ENCODE measurements at places on chromosomes 7 and 10.

GRCh38 chr10:72340510-72341261, 14.0 kb downstream of the DNAJB12 start:
- peak; percentile 66 for DNase-seq

DNA sequence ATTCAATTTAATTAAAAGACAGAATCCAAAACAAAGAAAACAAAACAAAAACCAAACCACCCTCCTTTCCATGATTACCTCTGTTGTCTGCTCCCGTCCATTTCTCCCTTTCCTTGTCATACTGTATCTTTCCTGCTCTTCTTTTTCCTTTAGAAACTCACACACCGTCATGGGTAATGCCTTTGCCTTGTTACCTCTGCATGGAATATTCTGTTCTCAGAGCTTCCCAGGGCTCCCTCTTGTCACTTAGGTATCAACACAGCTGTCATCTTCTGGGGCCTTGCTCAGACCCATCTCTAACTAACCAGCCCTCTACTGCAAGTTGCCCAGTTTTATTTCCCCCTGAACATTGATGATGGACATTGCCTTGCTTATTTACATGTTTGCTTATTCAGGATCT, 30.2 kb upstream of the GIMAP8 start:
- no peak for DNase-seq

DNA sequence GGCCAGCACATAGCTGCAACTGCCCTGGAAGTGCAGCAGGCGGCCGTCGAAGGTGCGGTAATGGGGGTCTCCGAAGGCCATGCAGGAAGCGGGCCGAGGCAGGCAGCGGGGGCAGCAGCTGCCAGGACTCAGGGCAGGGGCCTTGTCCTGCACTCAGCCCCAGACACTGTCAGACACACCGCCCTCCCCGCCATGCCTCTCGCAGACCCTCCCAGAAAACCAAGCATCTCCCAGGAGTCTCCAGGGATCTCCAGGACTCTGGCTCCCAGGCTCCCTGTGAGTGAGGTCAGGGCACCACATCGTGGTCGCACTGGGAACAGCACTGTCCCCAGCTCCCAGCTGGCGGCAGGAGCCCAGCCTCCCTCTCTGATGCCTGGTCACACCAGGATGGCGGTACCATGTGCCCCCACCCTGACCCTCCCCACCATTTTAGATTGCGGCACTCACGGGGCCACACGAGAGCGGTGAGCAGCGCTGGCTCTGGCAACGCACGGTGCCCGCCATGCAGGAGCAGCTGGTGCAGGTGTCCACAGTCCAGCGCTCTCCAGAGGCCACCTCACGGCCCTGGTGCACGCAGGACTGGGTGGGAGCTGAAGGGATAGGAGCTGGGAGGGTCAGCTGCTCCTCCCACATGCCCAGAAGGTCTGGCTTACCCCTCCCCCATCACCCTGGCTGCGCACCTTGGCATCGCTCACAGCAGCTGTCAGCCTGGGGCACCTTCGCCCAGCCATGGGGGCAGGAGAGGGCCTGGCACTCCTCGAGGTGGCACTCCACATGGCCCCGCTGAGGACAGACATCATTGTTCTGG, 17.5 kb downstream of the ATP6V1F start:
- DNase-seq, result no peak

GRCh38 chr10:124742413-124743190, 1.6 kb downstream of the FAM53B start:
- no peak for DNase-seq

- no peak for DNase-seq
Measured at GRCh38 chr10:87775766-87776165, 42.3 kb downstream of the ATAD1 start.

DNA sequence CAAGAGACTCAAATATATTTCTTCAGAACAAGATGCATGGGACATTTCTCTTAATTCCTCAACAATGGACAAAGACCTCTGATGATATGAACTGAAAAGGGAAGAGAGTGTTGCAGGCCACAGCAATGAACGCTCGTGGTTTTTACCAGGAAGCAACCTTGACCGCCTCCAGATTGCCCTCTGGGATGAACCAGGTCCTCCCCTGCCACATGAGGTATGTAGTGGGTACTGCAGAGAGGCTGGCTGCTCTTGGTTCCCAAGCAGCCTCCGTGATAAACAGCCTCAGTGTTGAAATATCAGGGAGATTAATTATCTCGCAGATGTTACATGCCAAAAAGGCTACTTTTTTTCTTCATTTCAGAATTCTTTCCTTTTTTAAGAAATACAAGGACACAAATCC, 338.8 kb downstream of the ELMO1 start:
- DNase-seq, result no peak

DNA sequence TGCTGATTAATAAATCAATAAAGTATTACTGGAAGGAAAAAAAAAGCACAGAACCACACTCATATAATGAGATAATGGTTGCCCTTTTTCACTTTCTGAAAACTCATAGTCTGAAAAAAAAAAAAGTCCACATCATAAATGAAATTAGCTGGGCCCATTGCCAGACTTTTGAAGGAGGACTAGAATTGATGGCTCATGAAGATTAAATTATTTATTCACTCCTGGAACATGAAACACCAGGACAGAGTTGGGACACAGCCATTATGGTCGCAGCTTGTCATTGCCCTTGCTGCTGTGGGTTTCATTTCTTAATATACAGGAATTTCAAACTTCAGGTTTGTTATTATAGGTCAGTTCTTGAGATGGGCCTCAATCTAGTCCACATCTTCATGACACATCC, 91.9 kb downstream of the CNTNAP2 start:
- DNase-seq, result no peak

DNA sequence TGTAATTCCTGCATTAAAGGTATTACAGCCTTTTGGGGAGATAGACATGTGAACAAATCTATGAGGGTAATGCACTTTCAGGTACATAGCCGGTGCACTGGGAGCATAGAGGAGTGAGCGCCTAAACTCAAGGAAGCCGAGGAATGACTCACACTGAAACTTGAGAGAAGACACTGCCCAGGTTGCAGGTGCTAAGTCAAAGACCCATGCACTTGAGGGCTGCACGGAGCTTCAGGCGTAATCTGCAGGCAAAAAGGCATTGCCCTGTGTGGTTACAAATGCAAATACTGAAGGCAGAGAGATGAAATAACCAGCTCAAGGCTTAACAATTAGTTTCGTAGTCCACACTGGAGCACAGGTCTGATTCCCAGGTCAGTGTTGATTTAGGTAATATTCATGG, 51.0 kb upstream of the OSBPL3 start:
- no peak for DNase-seq

- peak; percentile 58 for DNase-seq
Measured at GRCh38 chr7:43758029-43758821, at the start of gene BLVRA. TSS of gene BLVRA (plus strand) at chr7:43758680. CDS start at chr7:43771159, 12,479 bp downstream.

DNA sequence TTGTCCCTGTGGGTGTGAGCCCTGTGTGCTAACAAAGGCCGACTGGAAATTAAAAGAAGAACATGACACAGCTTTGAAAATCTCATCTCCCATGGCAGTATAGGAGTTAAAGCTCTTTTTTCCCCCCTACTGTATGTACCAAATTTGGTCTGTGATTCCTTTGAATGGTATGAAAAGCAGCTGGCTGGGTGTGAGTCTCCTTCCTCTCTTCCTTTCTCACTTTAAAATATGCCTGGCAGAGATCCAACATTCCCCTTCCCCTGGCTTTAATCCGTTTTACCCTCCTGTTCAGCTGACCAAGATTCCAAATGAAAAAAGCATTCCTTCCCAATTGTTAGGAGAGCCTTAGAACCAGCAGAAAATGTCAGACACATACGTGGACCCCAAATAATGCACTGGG, 225.0 kb upstream of the CELF2 start:
- no peak for DNase-seq

DNA sequence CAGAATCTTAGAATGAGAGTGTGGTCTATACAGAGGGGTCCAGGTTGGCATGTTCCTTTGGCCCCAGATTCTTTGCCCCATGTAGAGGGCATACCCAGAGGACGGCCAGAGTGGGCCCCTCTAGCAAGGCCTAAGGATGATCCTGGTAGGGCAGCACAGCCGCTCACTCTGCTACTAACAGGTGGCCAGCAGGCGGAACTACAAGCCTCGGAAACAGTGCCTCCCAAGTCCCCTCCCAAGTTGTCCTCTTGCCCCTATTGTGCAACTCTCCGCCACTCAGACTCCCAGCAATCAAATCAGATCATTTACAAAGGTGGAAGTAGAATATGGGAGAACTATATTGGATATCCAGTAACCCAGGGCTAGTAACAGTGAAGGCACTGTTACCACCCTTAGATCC, 107.4 kb downstream of the STRA8 start:
- DNase-seq, result no peak

DNA sequence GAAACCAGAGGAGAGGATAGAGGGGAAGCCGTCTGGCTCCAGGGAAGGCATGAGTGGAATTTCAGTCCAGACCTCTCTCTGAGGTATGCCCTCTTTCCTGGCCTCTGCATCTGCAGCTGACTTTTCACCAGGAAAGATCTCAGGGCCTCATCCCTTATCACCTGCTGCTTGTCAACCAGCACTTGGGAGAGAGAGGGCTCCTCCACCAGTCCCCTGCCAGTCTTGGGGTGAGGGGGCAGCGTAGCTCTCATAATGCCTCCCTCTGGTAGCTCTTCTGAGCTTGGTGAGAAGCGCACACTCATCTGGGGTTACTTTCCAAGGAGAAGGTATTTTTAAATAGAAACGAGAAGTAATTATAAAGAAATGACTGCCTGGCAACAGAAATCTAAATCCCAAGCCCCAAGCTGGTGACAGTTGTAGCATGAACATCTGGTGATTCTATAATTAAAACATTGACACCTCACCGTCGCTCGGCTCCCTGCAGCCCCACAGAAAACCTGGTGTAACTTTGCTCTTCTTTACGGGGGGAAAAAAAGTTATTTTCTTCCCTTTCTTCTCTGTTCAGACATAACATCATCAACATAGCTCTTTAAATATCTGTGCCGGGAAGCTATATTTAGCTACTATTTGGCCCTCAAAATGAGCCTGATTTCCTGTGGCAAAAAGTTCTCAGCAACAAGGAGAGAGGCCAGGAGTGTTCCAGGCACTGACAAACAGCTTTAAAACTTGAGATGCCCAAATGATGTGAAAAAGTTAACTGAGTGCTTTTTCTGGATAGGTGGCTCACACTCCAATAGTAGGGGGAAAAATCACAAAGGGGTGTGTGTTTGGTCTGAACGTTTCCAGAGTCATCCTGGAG, 26.9 kb downstream of the HIP1 start:
- DNase-seq, result no peak

GRCh38 chr7:11698384-11698871, 133.6 kb downstream of the THSD7A start:
- no peak for DNase-seq

- DNase-seq, result no peak
Measured at GRCh38 chr7:107043921-107044346, 571 bp upstream of the PRKAR2B start.

- no peak for DNase-seq
Measured at GRCh38 chr7:92767437-92767836, 68.9 kb downstream of the CDK6 start.

DNA sequence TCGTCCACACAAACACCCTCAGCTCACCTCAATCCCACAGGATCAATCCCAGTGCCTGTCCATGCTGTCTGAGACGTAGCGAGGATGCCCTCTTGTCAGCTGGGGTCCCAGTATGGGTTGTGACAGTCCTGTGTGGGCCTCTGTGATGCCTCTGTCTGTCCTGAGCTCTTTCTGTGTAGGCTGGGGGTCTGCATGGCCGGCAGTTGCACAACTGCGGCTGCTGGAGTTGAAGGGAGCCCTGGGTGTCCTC, 12.4 kb downstream of the ANTXRL start:
- no peak for DNase-seq

DNA sequence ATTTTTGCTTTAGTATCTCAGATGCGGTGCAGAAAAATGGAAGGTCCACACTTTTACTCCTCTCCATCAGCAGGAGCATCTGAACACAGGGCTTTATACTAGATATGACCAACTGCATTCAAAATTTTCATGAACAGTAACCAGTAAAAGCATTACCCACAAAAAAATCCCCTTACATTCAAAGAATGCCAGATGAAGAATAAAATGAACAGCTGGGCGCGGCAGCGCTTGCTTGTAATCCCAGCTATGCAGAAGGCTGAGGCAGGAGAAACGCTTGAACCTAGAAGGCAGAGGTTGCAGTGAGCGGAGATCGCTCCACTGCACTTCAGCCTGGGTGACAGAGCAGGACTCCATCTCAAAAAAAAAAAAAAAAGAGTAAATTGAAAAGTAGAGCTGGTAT, 3.1 kb downstream of the SAR1A start:
- DNase-seq, result no peak

DNA sequence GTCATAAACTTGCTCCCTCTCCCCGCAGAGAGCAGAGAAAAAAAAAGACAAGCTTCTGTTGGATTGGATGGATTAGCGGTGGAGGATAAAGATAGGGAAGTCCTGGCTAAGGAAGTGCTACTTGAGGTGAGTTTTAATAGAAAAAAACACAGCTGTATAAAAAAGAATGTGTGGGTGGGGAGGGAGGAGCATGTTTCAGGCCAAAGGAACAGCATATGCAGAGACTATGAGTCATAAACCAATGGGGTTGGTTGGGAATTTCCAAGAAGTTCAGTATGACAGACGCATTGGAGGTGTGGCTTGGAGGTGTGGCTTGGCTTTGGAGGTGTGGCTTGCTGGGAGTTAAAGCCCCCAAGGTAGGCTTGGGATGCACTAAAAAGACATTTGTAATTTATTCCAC, 103.0 kb upstream of the LSM8 start:
- peak; percentile 8 for DNase-seq

DNA sequence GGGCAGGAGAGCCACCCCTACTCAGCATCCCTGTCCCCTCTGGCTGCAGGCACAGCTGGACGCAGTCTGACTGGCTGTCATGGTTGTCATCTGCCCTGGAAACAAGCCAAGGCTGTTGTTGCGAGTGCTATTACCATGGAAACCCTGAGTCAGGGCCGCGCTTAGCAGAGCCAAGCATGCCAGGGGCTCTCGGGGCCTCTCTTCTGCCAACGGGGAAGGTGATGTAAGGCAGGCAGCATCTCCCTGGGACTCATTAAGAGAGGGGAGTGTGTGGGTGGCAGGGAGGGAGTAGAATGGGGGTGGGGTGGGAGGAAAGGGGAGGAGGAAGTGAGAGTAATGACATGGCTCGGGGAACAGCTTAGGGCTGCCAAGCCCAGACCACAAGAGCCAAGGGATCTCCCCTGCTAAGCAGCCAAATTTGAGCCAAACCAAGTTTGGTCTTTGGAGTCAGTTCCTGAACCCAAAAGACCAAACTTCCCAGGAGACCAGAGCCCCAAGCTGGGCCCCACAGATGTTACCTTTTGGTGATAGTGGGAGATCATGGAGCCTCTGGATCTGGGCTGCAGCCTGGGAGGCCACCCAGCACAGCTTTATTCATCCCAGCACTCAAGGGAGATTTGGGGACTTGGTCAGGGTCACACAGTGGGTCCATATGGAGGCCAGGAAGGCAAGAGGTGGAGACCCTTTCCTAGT, 67.6 kb downstream of the TMEM130 start:
- no peak for DNase-seq

All from activated T-helper 9 cell treated with anti-CD3 and anti-CD28 coated beads, Interleukin-2, amount 50 U/mL, for 16 hours (primary cell).